ENCODE measurements at places on chromosomes 1 and 21. TPM values are rescaled to one million over a fixed set of nuclear protein-coding genes. Genes with fewer than 3 reads are reported as not detected.
A peak's percentile ranks its signal among the peaks of the same experiment; 100 is the strongest.

DNA sequence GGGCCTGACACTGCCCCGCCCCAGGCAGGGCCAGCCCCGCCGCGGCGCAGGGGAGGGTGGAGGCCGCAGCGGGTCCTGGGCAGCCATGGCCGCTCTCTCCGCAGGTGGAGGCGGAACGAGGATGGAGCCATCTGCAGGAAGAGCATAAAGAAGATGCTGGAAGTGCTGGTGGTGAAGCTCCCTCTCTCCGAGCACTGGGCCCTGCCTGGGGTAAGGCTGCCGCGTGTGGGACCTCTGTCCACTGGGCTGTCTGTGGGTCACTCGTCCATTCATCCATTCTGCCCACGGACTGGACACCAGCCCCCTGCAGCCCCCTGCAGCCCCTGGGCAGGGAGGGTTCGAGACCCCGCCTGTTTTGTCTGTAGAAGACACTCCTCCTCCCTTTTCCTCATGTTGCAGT is 18.4 kb upstream of the LRRC3 start:
- no peak for DNase-seq

- peak; percentile 47 for DNase-seq
These were observed 63.2 kb upstream of the TMEM51 start for GRCh38 chr1:15090373-15090772.

- DNase-seq: no peak
These were observed 7.5 kb downstream of the DDR2 start for GRCh38 chr1:162639718-162640117.

DNA sequence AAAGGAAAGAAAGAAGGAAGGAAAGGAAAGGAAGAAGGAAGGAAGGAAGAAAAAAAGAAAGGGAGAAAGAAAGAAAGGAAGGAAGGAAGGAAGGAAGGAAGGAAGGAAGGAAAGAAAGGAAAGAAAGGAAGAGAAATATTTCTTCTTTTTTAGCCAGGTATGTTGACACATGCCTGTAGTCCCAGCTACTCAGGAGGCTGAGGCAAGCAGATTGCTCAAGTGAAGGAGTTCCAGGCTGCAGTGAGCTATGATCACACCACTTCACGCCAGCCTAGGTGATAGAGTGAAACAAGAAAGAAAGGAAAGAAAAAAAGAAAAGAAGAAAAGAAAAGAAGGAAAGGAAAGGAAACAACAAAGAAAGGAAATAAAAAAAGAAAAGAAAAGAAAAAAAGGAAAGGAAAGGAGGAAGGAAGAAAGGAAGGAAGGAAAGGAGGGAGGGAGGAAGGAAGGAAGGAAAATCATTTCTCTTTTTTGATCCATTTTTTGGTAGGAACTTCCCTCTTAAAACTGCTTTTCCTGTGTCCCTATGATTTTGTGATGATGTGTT is 5.8 kb upstream of the ZMYM1 start:
- DNase-seq: no peak

- DNase-seq: no peak
These were observed 24.9 kb downstream of the ZC3H11B start for GRCh38 chr1:219587801-219588561.

DNA sequence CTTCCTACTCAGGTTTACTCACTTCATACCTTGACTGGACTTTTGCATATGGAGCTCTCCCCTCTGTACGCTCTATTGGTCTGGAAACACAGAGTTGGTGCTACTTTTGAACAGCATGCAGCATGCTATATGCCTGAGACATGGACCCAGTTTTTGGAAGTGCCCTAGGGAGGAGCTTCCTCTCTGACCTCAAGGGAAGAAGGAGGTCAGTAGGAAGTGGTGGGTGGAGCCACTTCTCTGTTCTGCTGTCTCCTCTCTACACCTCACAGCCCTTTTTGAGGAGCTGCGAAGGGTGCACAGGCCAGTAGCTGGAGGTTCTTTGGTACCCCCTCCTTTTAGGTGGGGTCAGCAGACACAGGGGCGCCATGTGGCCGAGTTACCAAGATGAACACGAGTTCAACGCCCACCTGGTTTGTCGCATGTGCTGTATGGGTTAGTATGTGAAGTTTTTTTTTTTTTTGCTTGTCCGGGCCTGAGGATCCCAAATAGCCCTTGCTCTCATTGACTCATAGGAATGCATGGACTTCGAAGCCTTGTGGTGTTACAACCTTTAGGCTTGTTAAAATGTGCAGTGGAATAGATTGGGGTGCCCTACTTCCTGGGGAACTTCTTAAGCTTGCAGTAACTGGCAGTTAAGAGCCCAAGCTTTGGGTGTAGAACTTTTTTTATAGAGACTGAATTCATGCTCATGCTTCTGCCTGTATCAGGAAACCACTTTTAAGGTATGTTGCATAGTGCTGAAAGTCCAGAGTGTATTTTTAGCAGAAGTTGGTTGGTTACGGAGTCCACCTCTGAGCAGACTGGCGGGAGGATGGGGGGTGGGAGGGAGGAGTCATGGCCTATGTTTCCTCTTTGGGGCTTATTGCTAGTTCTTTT is 10.7 kb downstream of the MACF1 start:
- DNase-seq: no peak

DNA sequence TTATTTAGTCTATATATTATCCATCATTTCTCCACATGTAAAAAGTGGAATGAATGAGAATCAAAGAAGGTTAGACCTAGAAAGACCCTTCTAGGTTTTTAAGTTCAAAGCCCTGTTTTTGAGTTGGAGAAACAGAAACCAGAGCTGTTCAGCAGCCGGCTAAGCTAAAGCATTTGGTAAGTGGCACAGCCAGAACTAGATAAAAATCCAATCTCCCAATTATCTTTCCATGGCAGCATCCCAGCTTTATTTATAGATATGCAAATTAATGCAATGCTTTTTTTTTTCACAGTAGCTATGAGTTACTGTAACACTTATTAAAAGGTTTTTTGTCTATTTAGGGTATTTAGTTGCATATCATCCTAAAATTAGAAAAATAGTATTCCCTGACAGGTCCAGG is 85.1 kb downstream of the NIBAN1 start:
- no peak for DNase-seq

GRCh38 chr1:77560741-77561140 is 121.7 kb downstream of the ZZZ3 start:
- no peak for DNase-seq

DNA sequence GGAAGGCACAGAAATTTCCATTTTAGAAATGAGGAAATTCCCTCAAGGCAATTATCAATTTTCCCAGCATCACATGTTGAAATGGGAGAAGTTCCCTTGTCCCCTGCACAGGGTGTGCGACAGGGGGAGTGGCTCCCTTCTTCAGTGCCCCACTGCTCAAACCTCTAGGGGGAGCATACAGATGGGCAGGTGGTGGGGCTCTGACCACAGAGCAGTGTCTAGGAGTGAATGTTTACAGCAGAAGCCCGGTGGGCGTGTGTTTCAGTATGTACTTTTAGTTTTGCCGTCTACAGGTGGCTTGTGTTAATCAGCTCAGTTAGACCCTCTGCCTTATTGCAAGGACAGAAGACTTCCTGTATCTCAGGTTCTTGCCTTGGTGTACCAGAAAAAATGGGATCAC is 493.7 kb upstream of the PLXNA2 start:
- peak; percentile 19 for DNase-seq

DNA sequence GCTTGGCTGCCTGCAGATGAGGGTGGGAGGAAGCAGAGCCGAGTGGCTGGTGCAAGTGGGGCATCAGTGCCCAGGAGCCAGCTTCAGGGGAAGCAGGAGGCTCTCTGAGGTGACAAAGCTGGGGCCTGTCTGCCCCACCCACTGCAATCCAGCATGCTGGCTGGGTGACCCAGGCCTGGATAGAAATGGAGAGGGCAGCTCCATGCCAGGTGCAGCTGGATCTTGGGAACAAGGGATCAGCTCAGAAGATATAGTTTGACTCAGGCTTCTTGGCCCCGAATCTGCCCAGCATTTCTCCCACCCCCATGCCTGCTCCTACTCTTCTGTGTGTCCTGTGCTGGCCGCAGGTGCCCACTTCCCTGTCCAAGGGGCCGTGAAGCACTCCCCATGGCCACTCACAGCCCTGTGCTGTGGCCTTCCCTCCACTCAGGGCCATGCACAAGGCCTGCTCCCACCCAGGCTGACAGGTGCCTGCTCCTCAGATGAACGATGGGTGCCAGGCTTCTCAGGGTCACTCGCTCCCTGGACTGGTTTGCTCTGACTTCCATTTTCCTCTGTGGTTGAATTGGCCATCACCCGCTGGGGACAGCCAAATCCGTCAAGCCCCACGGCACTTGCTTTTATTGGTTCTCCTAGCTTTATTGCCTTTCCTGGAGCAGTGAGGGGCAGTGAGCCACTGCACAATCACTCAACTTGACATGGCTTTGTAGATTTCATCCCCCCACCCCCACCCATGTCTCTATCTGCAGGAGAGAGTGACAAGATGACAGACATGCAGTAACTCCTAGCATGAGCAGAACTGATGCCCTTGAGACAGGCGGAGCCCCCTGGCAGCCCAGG is 174.8 kb upstream of the VAMP3 start:
- no peak for DNase-seq

GRCh38 chr21:18460979-18461378 is 57.4 kb upstream of the TMPRSS15 start:
- no peak for DNase-seq

DNA sequence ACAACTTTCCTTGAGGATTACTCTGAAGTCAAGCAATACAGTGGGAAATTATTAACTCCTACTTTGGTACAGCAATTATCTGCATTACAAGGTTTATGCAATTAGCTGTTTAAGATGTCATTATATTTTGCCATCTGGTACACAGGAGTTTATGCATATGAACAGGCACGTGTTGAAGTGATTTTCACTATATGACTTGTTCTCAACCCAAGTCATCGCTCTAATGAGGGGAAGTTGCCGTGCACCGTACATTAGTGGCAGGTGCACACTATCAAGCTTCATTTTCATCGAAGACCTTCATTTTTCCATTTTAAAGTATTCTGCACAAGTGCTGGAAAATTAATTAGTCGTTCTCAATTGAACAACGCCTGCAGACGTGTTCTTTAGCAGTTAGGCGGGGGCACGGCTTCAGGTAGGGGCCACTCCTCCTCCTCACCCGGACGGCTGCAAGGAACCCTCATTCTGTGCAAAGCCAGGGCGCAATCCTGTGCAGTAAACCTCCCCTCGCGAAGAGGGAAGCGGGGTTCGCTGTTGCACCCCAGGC is 39.8 kb upstream of the NFIA start:
- DNase-seq: no peak

FCRL6 gene
- total RNA-seq: not detected

OPTC gene
- total RNA-seq: not detected

ZNF670 gene
- 8.0 TPM for total RNA-seq

GLIS1 gene
- total RNA-seq: not detected

Data from SJCRH30 (cell line).